SHP77 treated with DMSO at 0.1 percent for 48 hours (cell line): ENCODE measurements at places on chromosomes 2 and 18.

- DNase-seq: no peak
These were observed 42.7 kb upstream of the DYSF start for GRCh38 chr2:71410696-71411095.

DNA sequence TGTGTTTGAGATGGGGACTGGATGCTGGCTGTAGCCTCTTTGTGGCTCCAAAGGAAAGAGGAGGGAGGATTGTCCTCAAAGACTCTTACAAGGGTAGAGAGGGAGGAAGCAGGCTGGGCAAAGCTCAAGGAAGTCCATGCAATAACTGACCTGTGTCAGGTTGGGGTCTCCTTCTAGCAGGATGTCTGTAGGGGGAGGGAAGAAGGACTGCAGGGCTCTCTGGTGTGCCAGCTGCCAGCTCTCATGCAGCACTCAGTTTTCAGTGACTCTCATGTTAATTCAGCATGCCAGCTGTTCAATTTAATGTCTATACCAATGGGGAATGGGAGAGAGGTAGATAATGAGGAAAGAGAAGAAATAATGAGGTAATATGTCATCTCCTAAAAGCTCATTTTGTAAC lies 85.3 kb upstream of the RANBP2 start:
- peak; percentile 62 for DNase-seq

GRCh38 chr18:13555865-13556264 lies 170.5 kb downstream of the FAM210A start:
- DNase-seq: no peak

- no peak for DNase-seq
These were observed 289.0 kb downstream of the PTPRM start for GRCh38 chr18:7856116-7856515.

DNA sequence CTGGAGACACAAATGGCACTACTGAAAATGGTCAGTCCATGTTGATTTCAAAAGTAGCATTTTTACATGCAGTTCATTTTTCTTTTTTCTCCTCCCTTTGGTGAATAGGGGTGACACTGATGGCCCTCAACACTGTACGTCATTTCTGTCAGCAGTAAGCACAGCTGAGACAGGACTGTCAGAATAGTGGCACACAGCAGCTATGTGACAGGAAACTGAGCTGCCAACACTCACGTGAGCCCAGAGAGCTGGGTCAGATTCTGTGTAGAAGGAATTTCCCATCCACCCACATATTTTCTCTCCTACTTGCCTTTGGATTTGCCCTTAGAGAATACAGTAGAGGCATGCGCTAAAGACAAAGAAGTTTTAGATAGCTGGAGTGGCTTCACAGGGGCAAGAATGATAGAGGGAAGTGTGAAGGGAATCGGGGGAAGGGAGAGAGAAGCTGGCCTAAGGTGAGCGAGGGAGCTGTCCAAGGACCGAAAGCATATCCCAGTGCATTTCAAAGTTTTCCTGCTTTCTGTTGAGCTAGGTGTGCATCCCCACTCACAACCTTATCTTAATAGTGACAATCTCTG lies 476.6 kb downstream of the CNTNAP5 start:
- no peak for DNase-seq

- DNase-seq: no peak
These were observed 1.4 kb downstream of the SP110 start for GRCh38 chr2:230218421-230218820.

DNA sequence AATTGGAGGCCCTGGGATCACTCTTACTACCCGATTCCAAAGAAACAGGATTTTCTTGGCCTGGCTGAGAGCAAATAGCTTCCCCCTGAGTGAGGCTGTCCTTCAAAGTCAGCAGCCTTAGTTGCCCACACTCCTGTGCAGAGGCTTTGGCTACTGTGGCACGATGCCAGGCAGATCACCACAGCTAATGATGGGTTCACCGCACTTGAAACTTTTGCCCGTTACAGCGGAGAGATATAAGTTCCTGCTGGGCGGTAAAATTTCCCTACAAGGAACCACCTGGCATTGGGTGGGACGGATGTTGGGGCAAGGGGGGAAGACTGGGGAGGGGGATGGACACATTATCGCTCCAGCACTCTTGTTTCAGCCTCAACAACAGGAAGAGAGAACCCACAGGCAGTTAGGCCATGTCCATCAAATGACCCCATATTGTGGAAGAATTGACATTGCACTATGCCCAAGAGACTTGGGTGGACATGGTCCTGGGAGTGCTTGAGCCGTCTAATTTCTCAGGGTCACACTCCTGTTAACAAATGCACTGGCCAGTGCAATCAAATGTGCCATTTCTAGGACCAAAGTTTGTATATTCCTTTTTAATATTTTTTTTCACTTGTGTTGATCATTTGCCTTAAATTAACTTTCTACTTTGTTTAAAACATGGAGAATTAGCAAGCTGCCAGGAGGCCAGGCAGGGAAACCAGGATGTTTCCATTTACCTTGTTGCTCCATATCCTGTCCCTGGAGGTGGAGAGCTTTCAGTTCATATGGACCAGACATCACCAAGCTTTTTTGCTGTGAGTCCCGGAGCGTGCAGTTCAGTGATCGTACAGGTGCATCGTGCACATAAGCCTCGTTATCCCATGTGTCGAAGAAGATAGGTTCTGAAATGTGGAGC lies 4.4 kb downstream of the IL1B start:
- no peak for DNase-seq

DNA sequence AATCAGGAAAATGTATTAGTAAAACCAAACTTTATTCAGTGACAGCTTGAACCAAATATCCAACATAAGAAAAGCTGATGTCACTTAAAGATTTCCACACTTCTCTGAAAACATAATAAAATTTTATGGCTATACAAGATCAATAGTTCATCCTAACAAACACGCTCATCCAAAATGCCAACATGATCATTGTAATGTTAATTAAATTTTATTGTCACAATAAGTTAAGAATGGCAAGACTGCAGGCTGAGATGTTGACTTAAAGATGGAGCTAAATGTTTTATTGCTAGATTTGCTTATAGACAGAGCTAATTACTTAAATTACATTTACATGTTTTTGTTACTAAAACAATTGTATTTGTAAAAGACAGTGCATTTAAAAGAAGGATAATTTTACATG lies 140.3 kb downstream of the ERBB4 start:
- no peak for DNase-seq

GRCh38 chr2:75290600-75291150 lies 91.4 kb upstream of the TACR1 start:
- no peak for DNase-seq

DNA sequence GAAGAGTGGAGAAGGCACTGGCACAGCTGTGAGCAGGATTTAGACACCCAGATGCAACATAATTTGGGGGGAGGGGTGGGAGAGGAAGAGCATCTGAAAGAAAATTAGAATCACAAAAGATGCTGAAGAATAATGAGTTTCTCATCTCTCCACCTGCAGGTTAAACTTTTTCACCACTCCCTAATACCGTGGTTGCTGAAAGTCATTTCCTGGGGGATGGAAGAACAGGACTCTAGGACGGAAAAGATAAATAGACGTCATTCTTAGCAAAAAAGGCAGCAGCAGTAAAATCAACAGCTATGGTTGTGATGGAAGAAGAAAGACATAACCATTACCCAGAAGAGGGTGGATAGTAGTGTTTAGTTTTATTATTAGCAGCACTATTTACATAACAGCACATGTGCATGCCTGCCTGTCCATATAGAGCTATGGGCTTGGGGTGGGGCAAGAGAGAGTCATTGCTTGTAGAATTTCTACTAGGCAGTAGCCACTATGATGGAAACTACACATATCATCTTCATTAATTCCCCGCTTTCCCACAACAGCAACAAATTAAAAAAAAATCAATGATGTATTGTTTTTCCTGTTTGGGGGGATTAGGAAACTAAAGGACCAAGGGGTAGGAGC lies 212.2 kb downstream of the TRIB2 start:
- peak; percentile 78 for DNase-seq
